ENCODE measurements at places on chromosomes 7 and 10.

- DNase-seq, result no peak
These were observed 105.0 kb downstream of the PHTF2 start for GRCh38 chr7:77903597-77903996.

- DNase-seq, result no peak
These were observed 472.9 kb upstream of the AKR1E2 start for GRCh38 chr10:4353059-4353655.

DNA sequence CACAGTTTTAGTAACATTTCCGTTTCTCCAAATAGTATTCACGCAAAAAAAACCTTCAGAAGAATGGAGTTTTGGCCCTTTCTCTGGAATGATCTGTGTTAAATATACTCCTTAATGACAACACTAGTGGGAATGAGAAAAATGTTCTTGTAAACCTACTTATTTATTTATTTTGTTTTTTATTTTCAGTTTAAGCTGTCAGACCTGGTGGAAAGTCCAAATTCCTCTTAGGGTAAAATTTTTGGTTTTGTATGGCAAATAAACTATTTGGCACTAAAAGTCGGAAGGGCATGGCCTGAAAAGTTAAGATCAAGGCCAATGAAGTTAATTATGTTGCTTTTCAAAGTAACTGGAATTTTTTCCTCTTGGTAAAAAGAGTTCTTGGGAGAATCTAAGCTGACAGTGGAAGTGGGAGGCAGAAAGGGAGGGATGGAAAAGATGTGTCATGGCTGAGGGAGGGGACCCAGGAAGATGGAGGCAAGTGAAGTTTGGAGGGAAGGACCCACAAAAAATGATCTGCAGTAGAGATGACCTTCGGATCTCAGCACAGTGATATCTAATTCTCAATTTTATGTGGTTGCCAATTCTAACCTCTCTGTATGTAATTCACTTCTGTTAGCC, 33.5 kb upstream of the VPS41 start:
- no peak for DNase-seq

DNA sequence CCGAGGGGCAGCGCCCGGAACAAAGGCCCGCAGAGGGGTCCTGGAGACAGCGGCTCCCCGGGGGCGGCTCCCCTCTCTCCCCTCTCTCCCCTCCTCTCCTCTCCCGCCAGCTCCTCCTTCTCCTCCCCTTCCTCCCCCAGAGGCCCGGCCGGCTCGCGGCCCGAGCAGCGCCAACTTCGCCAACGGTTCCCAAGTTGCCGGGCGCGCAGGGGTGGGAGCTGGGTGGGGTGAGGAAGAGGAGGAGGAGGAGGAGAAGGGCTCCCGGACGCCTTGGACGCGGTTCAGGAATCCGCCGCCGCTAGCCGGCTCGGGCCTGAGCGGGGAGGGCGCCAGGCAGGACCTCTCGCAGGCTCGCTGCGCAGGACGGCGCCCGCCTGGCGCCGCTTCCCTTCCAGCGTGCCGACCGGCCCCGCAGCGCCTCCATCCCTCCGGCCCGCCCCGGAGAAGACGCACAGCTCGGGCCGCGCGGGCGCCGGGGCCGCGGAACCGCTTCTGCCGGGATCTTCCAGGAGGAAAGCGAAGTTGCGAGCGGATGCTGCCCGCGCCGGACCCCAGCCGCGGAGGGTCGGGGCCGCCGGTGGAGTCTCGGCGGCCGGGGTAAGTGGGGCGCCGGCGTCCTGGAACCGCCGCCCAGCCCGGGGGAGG, at the start of gene CHST3:
Gene CHST3 (plus strand): TSS at position 298 of the 645 bp plus-strand sequence. CDS start 41,448 bp downstream, outside the sequence.
- DNase-seq, result peak; percentile 31

DNA sequence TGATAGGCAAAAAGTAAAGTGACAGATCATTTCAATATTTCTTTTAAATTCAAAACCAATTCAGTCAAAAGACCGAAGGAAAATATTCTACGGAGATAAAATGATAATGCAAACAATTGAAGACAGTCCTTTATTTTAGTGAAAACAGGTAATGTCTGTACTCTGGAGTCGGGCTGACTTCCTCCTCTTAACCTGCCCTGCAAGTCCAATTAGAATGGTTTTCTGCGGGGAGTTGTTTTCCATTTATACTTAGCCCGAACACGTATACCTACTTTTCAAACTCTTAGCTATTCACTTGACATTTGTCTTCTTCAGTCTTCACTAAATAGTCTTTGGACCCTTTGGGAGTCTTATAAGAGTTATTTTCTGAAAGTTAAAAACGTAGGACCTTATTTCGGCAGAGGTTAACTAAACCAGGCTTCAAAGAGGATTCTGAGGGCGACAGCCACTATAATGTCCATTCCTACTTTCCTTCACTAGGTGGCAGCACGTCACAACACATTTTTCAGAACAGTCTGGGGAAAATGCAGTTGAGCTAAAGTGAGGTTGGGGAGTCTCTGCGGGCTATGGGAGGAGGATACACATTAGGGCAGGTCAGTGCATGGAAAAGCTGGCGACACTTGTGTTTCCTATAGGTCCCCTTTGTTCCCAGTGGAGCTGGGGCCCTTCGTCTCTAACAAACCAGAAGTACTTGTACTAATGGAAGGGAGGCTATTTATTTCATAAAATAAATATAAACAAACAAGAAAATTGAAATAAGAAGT, 472.0 kb downstream of the KCNMA1 start:
- peak; percentile 57 for DNase-seq

DNA sequence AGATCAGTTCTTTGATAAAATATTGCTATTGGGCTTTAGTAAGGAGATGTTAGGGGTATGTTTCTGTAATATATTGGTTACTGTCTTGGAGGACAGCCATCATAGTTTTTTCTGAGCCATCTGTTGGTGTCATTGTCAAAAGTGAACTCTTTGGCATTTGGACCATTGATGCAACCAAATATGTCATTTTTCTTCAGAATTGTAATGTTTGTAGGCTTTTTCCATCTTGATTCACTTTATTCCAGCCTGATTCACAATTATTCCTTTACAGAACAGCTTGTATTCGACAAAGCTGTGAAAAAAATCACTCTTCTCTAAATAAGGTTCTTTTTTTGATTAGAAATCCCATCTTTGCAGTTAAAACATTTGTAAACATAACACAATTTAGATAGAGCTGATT, 37.4 kb downstream of the SMNDC1 start:
- DNase-seq, result no peak

- no peak for DNase-seq
These were observed 19.6 kb downstream of the NOC3L start for GRCh38 chr10:94343151-94343550.

GRCh38 chr10:129877773-129878371, 86.2 kb downstream of the EBF3 start:
- no peak for DNase-seq

DNA sequence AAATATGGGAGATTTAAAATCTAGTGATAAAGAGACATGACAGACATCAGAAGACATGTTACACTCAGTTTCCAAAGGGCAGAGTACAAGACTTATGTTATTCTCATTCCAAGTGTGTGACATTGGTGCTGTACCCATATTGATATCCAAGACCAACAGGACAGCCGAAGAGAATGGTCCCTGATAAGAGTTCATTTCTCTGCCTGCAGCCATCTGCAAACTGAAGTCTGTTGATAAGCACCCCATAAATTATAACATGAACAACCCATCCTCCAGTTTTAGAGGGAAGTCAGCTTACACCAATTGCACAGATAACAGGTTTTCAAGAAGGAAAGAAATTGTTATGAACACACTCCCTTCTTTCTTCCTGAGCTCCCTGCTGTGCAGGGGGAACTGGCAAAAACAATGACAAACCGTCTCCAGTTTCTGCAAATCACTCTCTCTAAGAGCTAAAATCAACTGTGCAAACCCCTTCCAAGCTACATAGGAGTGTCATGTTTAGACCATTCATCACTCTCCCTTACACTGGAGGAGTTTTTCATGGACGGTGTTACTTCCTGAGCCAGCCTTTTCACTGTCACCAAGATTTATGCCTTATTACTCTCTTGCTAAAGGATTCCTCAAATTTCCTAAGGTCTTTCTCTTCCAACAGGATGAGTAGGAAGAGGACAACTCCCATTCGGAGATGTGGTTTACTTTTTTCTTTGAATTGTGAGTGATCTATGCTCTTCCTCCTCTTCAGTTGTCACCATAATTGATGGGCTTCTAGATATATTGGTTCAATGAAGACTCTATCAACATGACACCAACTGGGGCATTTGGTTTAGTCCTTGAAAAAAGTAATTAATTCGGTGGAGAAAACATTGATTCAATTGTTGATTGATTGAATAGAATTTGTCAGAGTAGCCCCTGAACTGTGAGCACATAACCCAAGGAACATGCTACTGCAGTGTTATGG, 80.3 kb upstream of the FAM171A1 start:
- no peak for DNase-seq

DNA sequence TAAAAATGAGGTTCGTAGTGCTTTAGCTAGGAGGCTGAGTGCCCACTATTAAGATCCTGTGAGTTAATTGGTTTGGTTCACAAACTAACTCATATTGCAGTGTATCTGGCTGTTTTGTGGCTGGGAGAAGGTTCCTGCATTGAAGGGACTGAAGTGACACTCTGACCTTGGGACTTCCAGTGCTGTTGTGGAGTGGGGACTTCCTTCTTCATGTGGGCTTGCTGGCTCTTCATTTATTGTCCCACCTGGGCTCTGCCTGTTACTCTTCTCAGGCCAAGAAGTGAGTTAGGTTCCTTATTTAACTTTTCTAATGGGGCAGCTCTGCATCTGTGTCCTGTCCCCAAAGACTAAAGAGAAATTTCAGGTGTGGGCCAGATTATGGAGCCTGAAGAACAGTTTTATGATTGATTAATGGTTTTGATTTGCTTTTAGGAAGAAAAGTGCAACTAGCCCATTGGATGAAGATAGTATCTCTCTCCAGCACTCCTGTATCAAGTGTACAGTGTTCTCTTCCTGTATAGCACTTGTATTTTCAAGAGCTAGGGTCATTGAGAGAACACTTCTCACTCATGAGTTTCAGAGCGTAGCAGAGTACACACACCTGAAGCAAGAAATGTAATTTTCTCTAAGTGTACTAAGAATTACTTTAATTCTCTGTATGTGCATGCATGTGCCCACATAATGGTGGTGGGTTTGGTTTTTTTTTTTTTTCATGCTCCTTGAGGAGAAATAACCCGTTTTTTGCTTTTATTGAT, 54.8 kb downstream of the AUTS2 start:
- DNase-seq, result peak; percentile 9

DNA sequence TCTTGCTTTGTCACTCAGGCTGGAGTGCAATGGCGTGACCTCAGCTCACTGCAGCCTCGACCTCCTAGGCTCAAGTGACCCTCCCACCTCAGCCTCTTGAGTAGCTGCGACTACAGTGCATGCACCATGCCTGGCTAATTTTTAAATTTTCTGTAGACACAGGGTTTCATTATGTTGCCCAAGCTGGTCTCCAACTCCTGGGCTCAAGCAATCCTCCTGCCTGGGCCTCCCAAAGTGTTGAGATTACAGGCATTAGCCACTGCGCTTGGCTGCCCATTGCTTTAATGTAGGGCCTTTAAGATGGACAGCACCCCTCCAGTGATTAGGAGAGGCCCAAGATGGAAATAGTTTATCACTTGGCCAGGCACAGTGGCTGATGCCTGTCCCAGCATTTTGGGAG, 39.4 kb downstream of the NIPSNAP2 start:
- no peak for DNase-seq

- no peak for DNase-seq
These were observed 9.0 kb downstream of the RHBDD2 start for GRCh38 chr7:75887669-75888369.

- DNase-seq, result no peak
These were observed 171.5 kb upstream of the ADCY1 start for GRCh38 chr7:45402480-45403218.

Measured in NCI-H1105 treated with DMSO at 0.1 percent for 48 hours (cell line).